Activated T-helper 1 cell treated with anti-CD3 and anti-CD28 coated beads, Interleukin-12 subunit alpha, Interleukin-12 subunit beta, Interleukin-2, Interleukin-4 antibody, amounts not matched to agents 30 ng/mL and 10 ng/mL and 1 ng/mL, durations not matched to agents 14 hours and 24 hours and 36 hours (primary cell): ENCODE measurements at places on chromosomes 5 and 9. TPM values are rescaled to one million over a fixed set of nuclear protein-coding genes. Genes with fewer than 3 reads are reported as not detected.

PTGER4 gene
- 57.3 and 61.0 TPM in 2 replicates for total RNA-seq

HSPB3 gene
- total RNA-seq: not detected in 2 replicates

PCDHGA12 gene
- 0.18 TPM in 1 of 2 replicates, not detected in the other for total RNA-seq

ANKRD18B gene
- total RNA-seq: 1.2 and 3.5 TPM in 2 replicates

RNF183 gene
- total RNA-seq: not detected in 2 replicates

NIM1K gene
- total RNA-seq: 0.39 and 0.67 TPM in 2 replicates

PCDHGB2 gene
- total RNA-seq: 0.47 and 0.93 TPM in 2 replicates

NR6A1 gene
- total RNA-seq: 1.7 and 2.3 TPM in 2 replicates

ZFP2 gene
- total RNA-seq: 0.07 and 0.41 TPM in 2 replicates

IFNA13 gene
- total RNA-seq: not detected in 2 replicates

ARHGEF39 gene
- total RNA-seq: 7.9 and 8.8 TPM in 2 replicates

PKN3 gene
- total RNA-seq: 17.7 and 19.3 TPM in 2 replicates

FIBCD1 gene
- not detected in 2 replicates for total RNA-seq

PCDHGC5 gene
- not detected in 2 replicates for total RNA-seq

INSYN2B gene
- total RNA-seq: not detected in 2 replicates

C5orf52 gene
- 0.39 TPM in 1 of 2 replicates, not detected in the other for total RNA-seq

LCN15 gene
- not detected in 2 replicates for total RNA-seq
